Stimulated activated CD8-positive, alpha-beta memory T cell treated with anti-CD3 and anti-CD28 coated beads, Interleukin-15, amount 100 ng/mL, for 24 hours (primary cell): ENCODE measurements at places on chromosomes 4 and X.

- DNase-seq: no peak
These were observed 211.6 kb downstream of the PARM1 start for GRCh38 chr4:75144475-75144874.

- no peak for DNase-seq
These were observed 67.9 kb downstream of the TMLHE start for GRCh38 chrX:155544881-155545280.

DNA sequence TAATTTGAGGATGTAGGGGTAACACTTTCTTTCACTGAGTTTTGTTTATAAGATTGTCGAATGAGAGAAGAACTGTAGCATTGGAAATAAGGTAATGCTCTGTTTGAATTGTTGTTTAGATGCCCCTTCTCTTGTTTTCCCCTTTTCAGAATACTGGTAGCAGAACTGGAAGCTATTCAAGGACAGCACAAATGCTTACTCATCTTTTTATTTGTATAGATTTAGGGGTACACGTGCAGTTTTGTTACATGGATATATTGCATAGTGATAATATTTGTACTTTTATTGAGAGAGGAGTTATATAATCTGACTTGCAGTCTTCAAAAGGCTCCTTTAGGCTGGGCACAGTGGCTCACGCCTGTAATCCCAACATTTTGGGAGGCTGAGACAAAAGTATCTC, 145.4 kb upstream of the HAND2 start:
- no peak for DNase-seq

DNA sequence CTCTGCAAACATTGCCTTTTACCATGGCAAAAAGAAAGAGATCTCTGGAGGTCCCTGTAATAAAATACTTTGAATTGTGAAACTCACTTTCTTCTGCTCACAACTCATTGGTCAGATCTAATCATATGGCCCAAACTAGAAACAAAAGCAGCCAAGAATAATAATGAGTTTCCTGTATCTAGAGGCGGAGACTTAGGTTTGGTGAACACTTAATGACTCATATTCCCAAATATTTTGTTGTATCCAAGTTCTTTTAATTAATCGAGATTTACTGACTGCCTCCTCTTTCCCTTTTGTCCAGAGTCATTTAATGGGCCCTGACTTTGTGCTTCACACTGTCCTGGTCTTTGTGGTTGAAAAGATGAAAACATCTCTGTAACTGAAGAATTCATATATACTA, 190.6 kb downstream of the CCSER1 start:
- no peak for DNase-seq

GRCh38 chr4:139921429-139922184, 232.4 kb downstream of the MAML3 start:
- DNase-seq: no peak

GRCh38 chr4:8182858-8183725, 16.0 kb upstream of the SH3TC1 start:
- no peak for DNase-seq

GRCh38 chr4:26531491-26532116, 41.3 kb upstream of the CCKAR start:
- no peak for DNase-seq
